ENCODE measurements at places on chromosomes 4 and X. TPM values are rescaled to one million over a fixed set of nuclear protein-coding genes. Genes with fewer than 3 reads are reported as not detected.

DNA sequence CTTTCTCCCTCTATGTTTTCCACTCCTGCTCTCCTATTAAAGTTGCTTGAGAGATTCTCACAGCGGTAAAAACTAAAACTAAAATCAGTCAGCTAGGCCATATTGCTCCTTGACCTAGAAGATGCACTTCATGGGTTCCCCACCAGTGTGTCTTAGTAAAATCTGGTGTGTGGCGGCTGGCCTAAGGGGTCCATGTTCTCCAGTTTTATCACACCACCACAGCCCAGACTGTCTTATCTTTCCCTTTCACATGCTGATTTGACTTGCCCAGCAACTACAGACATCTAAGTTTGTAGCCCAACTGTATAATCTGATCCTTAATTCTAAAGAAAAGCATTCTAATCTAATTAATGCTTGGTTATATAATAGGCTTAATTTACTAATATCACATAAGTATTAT lies 68.0 kb downstream of the ATP8A1 start:
- no peak for DNase-seq

VEGFC gene
- 7.8 TPM for total RNA-seq

PHOX2B gene
- not detected for total RNA-seq

P2RY10 gene
- not detected for total RNA-seq

All from renal cortical epithelial cell (primary cell).